ENCODE measurements at places on chromosomes 13 and 19.

DNA sequence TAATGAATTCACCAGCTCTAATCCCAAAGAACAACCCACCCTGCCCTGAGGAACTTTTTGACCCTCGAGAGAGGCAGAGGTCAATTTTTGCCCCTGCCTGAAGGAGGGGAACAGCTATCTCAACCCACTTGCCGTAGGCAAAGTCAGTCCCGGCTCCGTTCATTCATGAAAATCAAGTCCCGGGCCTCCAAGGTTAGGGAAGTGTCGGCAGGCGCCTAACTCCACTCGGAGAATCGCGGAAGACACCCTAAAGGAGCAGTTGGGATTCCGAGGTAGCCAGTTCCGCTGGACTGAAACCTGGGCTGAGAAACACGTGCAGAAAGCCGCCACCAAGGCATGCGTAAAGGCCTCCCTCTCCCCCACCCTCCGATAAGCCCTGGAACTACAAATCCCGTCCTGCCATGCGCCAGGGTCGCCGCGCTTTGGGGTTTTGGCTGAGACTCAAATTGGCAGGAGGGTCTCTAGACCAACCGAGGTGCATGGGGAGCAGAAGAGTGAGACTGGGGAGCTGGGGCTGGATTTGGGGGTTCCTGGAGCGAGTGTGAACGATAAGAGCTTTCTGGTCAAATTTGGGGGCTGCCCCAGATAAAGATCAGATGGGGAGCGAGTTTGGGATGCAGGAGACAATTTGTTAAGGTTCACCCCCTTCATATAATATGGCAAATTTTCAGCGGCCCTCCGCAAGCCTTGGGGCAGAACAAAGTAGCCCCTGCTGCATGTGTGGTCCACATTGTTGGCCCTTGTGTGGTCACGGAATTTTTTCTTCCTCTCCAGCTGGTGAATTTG, at the start of gene TNPO2:
TSS of gene TNPO2 (minus strand) at position 292 of the 786 bp plus-strand sequence. CDS start 2,955 bp downstream, outside the sequence.
- peak; percentile 77 for DNase-seq

- peak; percentile 55 for DNase-seq
These were observed 4.1 kb downstream of the ATP8A2 start for GRCh38 chr13:25375727-25376358.

DNA sequence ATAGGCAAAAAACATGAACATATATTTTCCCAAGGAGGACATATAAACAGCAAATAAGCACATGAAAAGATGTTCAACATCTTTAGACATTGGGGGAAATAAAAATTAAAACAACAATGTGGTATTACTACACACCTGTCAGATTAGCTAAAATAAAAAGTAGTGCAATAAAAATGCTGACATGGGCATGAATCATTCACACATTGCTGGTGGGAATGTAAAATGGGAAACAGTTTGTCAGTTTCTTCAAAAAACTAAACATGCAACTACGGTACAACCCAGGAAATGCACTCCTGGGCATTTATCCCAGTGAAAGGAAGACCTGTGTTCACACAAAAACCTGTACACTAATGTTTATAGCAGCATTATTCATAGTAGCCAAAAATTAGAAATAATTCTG, 5.3 kb upstream of the SUCLA2 start:
- DNase-seq, result no peak

DNA sequence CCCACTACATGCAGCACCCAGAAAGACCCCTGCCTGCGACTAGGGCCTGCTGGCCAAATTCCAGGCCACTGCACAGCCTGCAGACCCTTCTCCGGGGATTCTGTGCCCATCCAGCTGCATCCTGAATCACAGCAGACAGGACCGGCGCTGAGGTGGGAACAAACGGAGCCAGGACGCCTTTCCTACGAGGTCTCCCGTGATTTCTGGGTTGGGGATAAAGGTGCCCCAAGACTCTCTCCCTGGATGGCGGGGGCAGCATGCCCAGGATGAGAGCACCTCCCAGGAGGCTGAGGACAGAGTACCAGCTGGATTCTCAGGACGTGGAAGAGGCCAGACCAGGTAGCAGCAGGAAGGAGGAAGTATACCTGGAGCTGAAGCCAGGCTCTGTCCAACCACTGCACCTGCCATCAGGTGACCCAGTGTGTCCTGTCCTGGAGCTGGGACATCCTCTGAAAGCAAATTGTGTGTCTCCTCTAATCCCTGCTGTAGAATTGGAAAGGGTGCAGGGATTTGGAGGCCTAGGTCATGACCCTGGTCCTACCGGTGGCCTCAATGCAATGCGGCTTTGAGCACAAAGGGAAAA, 3.4 kb upstream of the FUT5 start:
- no peak for DNase-seq

Measured in SK-N-DZ (cell line).